ENCODE measurements at places on chromosomes 4 and X.

- no peak for DNase-seq
These were observed 70.7 kb downstream of the ANKRD50 start for GRCh38 chr4:124641715-124642381.

- no peak for DNase-seq
These were observed 39.3 kb upstream of the TADA2B start for GRCh38 chr4:7003879-7004240.

DNA sequence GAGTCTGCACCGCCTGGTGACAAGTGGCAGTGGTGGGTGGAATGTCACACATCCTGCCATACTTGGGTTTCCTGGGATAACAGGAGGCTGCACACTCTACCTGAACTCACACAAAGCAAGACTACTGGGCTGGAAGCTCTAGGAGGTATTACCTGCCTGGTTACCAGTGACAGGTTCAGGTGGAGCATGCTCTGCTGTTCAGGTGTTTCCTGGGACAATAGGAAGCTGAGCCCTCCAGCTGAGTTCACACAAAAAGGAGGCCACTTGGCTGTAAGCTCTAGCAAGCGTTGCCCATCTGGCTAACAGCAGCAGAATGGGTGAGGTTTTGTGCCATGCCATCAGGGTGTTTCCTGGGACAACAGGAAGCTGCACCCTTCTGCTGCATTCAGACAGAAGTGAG lies 17.4 kb upstream of the UGT2B7 start:
- no peak for DNase-seq

- DNase-seq = no peak
These were observed 107.7 kb downstream of the GALNTL6 start for GRCh38 chr4:171920901-171921300.

DNA sequence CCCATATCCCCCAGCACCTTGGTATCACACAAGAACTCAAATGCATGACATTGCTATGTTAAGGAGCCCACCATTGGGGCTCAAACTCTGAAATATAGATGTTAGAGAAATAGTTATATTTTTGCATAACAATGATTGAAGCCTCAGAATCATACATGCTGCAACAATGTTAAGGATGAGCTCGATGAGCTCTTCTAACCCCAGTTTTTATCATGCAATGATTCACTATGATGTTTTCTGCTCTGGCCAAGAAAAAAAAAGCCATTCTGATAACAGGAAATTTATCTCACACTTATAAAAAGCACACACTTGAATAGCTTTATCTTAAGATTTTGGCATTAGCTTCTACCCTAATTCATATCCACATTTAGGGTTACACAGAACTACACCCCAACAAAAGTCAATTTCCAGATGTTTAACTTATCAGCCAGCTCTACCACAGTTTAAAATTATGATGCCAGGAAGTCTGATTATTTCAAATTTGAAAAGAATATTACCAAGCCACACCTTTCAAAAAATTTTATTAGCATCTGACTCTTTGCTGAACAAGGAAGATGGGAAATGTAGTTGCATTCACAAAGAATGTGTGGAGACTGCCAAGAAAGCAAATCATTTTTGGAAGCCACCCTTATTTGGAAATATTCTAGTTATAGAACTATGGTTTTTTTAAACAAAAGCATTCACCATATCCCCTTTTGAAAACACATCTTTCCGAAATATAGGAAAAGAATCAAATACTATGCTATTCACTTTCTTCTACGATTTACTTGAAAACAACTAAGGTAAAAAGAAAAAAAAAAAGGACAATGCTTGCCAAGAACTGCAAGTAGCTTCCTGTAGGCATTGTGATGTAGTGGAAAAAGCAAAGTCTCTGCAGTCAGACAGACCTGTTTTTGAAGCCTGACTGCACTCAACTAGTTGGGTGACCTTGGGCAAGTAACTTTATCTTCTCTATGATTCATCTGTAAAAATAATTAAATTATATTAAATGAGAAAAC lies 100.8 kb upstream of the PLS3 start:
- DNase-seq = no peak

- no peak for DNase-seq
These were observed 3.2 kb upstream of the FGF2 start for GRCh38 chr4:122823476-122823875.

- no peak for DNase-seq
These were observed 47.9 kb upstream of the GPR78 start for GRCh38 chr4:8532245-8532781.

- DNase-seq = no peak
These were observed 155.8 kb downstream of the SHROOM3 start for GRCh38 chr4:76590798-76591281.

DNA sequence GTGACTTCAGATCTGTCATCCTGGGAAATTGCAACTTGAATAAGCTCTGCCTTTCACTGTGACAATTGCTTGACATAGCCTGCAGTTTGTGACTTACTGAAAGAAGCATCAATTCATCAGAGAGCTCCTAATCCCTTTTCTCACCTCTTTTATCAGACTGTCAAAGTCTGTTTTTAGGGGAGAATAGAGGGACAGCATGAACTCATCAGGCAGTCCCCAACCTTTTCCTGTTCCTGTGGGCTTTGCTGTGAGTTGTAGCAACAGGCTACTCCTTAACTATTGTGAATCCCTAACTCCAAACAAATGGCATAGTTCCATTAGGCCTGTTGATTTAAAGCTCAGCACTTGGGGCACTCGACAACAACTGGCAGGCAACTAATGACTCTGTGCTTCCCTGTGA lies 64.9 kb downstream of the DOCK11 start:
- DNase-seq = no peak

DNA sequence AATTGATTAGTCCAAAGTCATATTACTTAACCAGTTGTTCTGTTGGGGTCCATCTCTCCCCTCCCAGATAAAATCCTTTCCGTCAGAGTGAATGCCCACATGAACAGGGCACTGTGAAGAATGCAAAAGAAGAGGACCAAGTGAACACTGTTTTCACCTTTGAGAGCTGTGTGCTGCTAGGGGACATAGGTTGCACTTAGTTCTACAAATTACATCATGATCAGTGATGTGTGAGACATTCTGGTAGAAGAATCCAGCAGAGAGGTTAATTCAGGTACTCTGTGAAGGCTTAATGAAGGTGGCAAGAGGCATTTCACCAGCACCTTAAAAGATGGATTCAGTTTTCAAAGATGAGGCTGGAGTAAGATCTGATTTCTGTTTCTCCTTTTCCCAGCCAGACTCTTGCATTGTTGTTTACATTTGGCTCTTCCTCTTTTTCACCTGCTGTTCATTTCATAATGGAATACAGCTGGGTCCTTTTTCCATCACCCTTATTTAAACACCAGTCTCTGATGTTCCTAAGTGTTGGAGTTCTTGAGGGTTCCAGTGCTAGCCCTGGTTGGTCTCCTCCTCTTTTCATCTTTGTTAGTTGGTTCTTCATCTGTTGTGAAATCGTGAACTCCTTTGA lies 10.9 kb downstream of the GAB1 start:
- no peak for DNase-seq

DNA sequence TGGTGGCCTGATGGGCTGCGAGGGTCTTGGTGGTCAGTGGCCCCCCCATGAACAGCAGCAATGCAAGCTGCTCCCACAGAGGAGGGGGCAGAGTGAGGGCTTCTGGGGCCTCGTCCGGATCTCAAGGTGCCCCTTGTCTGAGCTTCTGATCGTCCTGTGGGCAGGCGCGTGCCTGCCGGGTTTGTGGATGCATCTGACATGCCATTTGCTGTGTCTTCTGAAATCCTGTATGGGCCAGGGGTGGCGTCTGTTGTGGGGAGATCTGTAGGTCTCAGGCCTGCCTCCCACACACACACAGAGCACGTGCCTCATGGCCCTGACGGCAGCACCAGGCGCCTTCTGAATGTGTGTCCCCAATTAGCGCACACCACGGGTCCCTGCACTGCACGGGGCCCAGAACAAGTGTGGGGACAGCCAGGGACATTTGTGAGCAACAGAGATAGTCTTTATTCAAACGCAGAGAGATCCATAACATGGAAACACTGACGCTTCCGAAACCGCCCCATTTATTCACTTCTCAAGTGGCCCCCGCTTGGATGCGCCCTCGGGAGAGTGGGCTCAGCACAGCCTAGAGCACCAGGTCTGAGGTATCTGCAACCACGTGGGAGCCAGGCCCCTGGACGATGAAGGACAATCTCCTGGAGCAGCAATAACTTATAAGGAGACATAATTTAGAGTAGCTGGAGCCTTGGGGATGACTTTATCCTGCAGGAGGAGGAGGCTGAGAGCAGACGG lies 5.7 kb downstream of the SPON2 start:
- no peak for DNase-seq

DNA sequence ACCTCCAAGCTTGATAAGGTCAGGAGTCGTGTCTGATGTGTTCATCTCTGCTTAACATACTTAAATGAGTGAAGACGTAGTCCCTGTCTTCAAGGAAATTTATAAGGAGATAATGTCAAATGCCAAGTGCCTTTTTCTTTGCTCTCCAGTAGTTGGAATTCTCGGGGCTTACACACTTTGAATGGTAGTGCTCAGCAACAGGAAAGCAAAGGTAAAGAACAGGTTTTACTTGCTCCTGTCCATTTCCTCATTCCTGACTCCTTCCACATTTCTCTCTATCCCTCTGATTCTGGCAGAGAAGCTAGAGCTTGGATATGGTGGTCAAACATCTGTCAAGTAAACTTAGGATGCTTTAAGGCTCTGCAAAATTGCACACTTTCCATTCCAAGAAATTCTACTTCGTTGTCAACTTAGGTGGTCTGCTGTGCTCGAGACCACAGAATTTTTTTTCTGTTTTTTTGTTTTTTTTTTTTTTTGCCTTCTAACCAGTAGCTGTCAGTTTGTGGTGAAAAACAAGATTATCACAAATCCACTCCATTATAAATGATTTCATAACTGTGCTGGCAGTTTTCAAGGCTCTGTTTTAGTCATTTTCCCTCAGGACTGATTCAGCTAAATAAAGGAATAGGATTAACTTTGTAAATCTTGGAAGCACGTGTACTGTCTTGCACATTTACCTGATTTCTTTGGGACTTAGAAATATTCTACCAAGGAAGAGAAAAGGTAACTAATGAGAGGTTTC lies 180.8 kb upstream of the ANXA3 start:
- no peak for DNase-seq

GRCh38 chrX:40576291-40576690 lies 4.5 kb upstream of the ATP6AP2 start:
- no peak for DNase-seq

- DNase-seq = no peak
These were observed 49.2 kb upstream of the DDX53 start for GRCh38 chrX:22950269-22951266.

DNA sequence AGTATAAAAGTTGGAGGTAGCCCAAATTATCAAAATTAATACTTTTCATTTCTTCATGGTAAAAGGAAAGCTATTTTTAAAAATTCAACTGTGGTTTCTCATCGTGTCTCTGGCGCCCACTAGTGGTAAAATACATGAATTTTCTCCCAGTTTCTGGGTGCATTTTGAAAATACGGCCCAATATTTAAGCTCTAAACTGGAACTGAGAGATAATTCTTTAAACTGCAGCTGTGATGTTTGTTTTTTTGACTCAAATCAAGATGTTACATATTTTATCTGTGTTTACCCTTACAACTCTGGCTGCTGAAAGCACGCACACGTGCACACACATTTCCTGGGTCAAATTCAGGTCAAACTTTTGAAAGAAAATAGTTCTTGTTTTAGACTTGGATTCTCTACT lies 123.9 kb upstream of the ACSL4 start:
- no peak for DNase-seq

- DNase-seq = no peak
These were observed 34.4 kb downstream of the HPF1 start for GRCh38 chr4:169723207-169723965.

DNA sequence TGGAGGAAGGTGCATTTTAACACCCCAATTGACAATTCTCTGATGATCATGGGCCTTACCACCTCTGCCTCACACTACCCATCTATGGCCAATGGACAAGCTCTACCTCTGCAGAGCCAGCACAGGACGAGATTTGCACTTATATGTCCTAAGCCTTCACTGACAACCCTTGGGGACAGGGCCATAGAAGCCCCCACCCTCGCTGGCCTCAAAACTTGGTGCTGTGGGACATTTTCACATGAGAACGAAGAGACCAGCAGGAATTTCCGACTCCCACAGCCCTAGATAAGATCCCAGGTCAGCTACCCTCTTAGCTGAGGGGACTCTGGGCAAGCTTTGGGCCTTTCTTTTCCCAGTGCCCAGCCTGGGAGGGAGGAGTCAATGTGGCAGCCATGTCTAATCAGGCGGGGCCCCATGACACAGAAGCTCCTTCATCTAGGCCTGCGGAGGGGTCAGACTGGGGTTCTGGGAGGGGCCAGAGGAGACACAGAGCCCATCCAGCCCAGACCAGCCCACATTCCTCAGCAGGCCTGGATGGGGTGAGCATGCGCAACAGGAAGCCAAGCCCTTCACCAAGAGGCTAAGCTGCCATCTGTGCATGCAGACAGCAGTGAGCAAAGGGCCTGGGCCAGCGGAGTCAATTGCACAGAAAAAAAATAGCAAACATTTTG lies 12.1 kb downstream of the PJA1 start:
- no peak for DNase-seq
